ENCODE measurements at places on chromosomes 6 and 20. TPM values are rescaled to one million over a fixed set of nuclear protein-coding genes. Genes with fewer than 3 reads are reported as not detected.

POU5F1 gene
- not detected for total RNA-seq

TMEM170B gene
- total RNA-seq, result 59.0 TPM

GABRR1 gene
- total RNA-seq, result not detected

SIRT5 gene
- 23.2 TPM for total RNA-seq

CCN6 gene
- total RNA-seq, result not detected
